ENCODE measurements at places on chromosomes 16 and 17.

DNA sequence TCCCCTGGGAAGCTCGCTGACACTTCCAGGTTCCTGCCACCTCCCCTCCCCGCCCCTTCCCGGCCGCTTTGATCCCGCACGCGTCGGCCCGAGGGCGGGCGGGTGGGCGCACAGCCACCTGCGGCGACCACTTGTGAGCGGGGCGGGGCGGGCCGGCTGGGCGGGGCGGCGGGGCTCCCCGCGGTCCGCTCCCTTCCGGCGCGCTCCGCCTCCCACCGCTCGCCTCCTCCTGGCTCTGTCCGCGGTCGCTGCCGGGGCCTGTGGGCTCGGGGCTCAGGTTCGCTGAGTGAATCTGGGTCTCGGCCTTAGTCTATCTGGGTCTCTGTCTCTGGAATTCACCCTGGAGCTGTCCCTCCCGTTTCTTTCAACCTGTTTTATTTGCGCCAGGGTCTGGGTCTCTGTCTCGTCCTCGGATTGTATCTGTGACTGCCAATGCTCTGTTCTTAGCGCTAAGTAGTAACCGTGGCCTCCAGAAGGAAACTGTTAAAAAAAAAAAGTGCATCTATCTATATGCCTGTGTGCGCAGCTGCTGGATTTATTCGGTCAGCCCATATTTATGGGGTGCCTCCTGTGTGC, 2.7 kb upstream of the HES7 start:
- peak; percentile 82 for DNase-seq

- DNase-seq = peak; percentile 66
Measured at GRCh38 chr17:39929646-39930407, 2.3 kb downstream of the LRRC3C start.

GRCh38 chr17:62024866-62025265, 40.2 kb downstream of the MED13 start:
- peak; percentile 34 for DNase-seq

- no peak for DNase-seq
Measured at GRCh38 chr17:32588135-32588534, 101.3 kb downstream of the CDK5R1 start.

- DNase-seq = no peak
Measured at GRCh38 chr17:30334421-30334820, 564 bp upstream of the TMIGD1 start.

DNA sequence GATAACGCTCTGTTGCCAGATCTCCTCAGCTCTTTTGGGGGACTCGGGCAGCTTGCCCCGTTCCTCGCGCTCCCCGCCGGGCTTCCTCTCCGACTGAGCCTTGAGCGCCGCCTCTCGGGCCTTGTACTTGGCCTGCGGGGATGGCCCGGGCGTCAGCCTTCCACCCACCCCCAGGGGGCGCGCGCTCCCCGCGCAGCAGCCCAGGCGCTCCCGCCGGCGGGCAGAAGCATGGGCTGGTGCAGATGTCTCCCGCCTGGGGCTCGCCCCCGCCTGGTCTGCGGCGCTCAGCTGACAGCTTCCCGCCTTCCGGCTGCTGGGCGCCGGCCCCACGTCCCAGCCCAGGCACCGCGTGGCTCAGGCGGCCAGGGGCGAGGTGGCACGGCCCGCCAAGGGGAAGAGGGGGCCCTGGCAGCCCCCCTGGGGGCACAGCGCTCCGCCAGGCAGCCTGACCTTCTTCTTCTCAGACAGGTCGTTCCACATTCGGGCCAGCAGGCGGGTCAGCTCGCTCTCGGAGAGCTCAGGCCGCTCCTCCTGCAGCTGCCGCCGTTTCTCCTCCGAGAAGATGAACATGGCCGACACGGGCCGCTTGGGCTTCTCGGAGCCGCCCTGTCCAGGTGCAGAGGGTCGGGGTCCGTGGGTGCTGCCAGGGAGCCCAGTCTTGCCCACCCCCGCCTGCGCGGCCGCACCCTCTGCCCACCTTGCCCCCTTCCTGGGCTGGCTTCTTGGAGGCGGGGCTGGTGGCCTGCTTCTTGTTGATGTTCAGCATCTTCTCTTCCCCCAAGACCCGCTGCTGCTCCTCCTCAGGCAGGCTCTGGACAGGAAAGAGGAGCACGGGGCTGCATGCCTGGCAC, 8.9 kb downstream of the UBTF start:
- peak; percentile 70 for DNase-seq

DNA sequence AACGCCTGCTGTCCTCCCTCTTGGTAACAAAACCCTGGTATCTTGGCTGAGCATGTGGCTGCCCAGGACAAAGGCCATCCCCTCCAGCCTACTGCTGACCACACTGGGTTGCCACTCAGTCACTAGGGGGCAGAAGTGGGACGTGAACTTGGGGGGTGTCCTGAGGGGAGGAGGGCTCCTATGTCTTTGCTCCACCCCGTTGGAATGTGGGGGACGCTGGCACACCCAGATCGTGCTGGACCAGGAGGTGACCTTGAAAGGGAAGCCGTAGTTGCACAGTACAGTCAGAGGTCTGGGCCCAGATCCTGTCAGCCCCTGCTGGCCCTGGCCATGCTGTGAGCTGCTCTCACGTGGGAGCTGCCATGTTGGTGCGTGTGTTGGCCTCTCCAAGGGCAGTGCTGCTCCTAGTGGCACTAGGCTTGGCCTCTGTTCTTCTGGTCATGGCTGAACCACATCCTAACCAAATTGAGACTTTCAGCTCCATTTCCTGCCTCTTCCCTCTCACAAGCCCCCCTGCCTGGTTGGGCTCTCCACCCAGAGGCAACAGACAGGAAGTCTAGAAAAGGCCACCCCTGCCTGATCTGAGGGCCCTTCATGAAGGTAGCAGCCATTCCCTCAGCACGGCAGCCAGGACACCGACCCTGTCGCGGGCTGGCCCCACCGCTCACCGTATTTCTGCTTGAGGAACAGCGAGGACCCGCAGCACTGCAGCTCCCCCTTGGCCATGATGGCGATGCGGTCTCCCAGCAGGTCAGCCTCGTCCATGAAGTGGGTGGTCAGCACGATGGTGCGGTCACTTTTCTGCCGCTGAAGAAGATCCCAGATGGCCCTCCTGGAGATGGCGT, 29.0 kb upstream of the RNPS1 start:
- peak; percentile 48 for DNase-seq

- DNase-seq = no peak
Measured at GRCh38 chr16:4830408-4830807, 16.7 kb downstream of the GLYR1 start.

GRCh38 chr17:76331083-76331482, 22.6 kb downstream of the PRPSAP1 start:
- no peak for DNase-seq

DNA sequence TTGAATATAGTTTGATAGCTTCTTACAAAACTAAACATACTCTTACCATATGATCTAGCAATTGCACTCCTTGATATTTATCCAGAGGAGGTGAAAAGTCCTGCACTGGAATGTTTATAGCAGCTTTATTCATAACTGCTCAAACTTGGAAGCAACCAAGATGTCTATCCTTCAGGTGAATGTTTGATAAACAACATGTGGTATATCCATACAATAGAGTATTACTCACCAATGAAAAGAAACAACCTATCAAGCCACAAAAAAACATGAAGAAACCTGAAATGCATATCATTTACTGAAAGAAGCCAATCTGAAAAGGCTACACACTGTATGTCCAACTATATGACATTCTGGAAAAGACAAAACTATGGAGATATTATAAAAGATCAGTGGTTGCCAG, 16.1 kb downstream of the STAT3 start:
- DNase-seq = no peak

GRCh38 chr17:79907217-79907715, 68.0 kb upstream of the CBX4 start:
- DNase-seq = no peak

DNA sequence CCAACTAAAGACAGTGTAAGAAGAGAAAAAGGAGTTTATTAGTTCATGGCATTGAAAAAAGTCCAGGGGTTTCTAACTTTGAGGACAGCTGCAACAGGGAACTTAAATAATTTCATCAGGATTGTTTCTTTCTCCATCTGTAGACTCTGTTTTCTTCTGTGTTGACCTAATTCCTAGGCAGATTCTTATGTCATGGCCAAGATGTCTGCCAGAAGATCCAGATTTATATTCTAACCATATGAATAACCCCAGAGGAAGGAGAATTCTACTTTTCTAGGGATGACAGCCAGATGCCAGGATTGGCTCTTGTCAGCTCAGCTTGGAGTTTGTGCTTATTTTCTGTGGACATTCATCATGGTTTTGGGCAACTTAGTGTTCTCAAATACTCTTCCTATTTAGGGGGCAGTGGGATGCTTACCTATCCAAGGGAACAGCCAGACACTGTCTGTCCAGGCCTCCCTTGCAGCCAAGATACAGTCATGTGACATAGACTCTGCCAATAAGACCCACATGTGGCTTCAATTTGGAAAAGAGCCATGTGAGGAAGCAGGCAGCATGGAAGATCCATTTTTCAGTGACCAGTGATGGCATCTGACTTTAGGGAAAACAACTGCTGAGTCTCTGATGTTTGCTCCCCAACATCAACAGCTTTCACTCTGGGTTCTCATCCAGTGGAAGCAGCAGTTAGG, 18.2 kb downstream of the PCTP start:
- peak; percentile 42 for DNase-seq

- DNase-seq = no peak
Measured at GRCh38 chr17:855569-855968, 73.4 kb downstream of the MRM3 start.

DNA sequence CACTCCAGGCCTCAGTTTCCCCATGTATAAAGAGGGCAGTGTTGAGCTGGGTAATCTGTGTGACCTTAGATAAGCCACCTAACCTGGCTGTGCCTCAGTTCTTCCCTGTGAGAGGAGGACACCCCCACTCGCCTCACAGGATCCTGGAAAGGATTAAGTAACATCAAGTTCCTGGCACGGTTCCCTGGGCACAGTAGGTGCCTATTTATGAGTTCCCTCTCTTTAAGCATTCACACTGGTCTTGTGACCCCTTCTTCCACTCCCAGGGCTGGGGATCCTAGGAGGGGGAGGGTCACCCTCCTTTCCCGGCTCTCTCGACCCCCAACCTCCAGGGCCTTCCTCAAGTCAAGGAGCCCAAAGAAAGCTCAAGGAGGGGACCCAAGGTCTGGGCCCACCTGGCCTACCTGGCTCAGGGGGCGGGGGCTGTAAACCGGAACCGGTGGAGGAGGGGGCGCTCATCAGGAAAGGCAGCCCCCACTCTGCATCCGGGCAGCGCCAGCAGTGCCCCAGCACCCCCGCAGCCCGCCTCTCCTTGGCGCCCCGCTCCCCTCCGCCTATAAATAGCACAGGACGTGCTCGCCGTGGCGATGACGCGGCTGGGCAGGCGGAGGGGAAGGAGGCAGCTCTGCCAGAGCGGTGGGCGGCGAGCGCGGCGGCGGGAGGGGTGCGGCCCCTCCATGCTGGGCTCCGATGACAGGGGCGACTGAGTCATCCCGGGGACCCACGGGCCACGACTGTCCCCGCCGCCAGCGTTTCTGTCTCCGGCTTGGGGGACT, 9.4 kb downstream of the RPL19 start:
- DNase-seq = peak; percentile 84

DNA sequence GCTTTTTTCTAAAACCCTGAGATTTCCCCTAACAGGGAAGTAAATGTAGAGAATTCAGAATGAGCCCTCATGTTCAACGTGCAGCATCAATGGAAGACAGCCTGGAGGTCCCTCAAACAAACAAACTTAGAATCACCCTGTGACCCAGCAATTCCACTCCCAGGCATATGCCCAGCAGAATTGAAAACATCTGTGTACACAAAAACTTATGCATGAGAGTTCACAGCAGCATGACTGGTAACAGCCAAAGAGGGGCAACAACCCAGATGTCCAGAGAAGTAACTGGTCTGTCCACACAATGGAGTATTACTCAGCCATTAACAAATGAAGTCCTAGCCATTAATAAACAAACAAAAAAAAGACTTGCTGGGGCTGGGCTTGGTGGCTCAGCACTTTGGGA, 252.7 kb downstream of the PARN start:
- DNase-seq = peak; percentile 50

GRCh38 chr17:16906680-16907079, 65.2 kb downstream of the TNFRSF13B start:
- peak; percentile 32 for DNase-seq

- no peak for DNase-seq
Measured at GRCh38 chr17:4533523-4534504, 21.4 kb downstream of the MYBBP1A start.

GRCh38 chr16:13898233-13898632, 21.7 kb upstream of the ERCC4 start:
- DNase-seq = no peak

- peak; percentile 26 for DNase-seq
Measured at GRCh38 chr17:13001991-13002615, 15.7 kb downstream of the ELAC2 start.

- peak; percentile 81 for DNase-seq
Measured at GRCh38 chr16:48353565-48354163, 31.5 kb downstream of the SIAH1 start.

GRCh38 chr17:42660692-42661345, 1.7 kb downstream of the TUBG2 start:
- peak; percentile 52 for DNase-seq

- DNase-seq = no peak
Measured at GRCh38 chr16:89275837-89276720, 58.6 kb downstream of the ZNF778 start.

GRCh38 chr16:15461376-15461775, 27.0 kb downstream of the BMERB1 start:
- DNase-seq = no peak

DNA sequence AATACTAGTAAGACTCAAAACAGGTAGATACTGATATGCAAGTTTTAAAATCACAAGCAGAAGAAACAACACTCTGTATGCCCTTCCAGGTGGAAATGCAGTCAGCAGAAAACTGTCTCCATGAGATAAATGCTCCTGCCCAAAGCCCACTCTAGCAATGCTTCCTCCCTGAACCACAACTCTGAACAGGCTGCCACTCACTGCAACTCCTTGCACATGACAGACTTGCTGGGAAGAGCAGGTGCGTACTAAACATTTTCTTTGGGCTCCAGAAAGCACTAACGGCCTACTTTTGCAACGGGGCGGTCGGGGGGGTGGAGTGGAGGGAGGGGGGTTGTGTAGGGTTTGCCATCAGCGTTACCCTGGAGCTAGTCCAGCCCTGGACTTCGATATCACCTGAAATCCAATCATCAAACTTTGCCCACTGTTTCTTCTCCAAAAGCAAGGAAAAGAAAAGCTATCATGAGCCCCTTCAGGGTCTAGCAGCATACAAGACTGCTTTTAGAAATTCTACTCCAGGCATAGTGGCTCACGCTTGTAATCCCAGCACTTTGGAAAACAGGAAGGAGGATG, 46.1 kb downstream of the ANKRD11 start:
- DNase-seq = no peak

GRCh38 chr16:19645557-19645981, 72.5 kb downstream of the KNOP1 start:
- DNase-seq = no peak

- DNase-seq = no peak
Measured at GRCh38 chr16:78281115-78281514, 181.7 kb downstream of the WWOX start.
